Gastrocnemius medialis (tissue), 4 donors: ENCODE measurements at places on chromosomes 5 and 9.

DNA sequence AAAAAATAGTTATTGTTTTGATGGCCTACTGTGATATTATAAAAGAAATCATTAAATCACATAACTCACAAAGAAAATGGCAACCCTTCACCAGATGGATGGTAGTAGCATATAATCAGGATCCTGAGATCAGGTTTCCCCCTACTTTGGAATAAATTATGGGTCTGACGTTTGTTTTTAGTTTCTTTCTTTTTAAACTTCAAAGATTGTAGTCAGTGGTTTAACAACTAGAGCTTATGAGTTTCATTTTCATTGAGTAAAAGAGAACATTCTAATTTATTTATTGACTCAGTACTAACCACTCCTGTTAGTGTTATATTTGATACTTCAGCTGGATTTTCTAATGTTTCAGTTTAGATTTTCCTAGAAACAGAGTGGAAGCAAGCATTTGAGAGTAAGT, 218.0 kb upstream of the PCSK5 start:
- no peak for DNase-seq

GRCh38 chr5:32143617-32144377, 30.3 kb downstream of the GOLPH3 start:
- no peak for DNase-seq

DNA sequence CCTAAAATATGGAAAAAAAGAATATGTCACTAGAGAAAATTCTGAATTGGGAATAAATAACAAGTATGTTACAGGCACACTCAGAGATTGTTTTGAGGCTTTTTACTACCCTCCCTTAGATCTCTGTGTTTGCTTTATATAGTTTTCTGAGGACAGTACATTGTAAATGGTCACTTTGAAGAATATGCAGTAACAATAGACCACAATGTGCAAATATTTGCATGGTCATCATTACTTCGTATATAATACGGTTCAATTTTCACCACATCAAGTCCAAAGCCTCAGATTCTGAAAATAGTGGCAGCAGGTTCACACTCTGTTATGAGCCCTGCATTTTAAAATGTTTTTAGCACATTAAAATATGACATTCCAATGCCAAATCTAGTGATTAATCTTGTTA, 238.6 kb downstream of the ADAMTS6 start:
- DNase-seq, result no peak

DNA sequence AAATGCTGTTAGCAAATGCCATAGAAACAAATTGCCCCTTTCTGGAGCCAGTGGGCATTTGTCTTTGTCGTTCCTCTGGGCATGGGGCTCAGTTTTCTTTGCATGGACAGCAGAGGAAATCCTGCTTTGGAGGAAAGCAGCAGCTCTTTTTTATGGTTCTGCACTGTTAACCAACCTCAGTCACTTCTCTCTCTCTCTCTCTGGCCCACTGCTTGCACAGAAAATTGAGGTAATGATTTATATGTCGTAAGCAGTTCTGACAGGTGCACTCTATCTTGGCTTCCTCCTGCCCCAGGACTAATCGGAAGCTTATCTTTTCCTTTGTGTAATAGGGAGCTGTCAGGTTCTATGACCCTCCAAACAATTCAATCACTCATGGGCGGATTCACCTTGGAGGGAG, 159.6 kb upstream of the GPR151 start:
- DNase-seq, result no peak

GRCh38 chr9:79799691-79800335, 228.0 kb downstream of the TLE4 start:
- DNase-seq, result no peak

GRCh38 chr9:13823026-13823425, 490.9 kb downstream of the NFIB start:
- DNase-seq, result no peak

- peak; percentile 40 for DNase-seq
These were observed 32.0 kb downstream of the ANKRD55 start for GRCh38 chr5:56200971-56201666.

- no peak for DNase-seq
These were observed 116.7 kb upstream of the SLIT3 start for GRCh38 chr5:169417676-169418075.

- DNase-seq, result no peak
These were observed 21.5 kb downstream of the SECISBP2 start for GRCh38 chr9:89339807-89340206.

GRCh38 chr9:115038178-115038577, 79.8 kb downstream of the TNC start:
- no peak for DNase-seq

DNA sequence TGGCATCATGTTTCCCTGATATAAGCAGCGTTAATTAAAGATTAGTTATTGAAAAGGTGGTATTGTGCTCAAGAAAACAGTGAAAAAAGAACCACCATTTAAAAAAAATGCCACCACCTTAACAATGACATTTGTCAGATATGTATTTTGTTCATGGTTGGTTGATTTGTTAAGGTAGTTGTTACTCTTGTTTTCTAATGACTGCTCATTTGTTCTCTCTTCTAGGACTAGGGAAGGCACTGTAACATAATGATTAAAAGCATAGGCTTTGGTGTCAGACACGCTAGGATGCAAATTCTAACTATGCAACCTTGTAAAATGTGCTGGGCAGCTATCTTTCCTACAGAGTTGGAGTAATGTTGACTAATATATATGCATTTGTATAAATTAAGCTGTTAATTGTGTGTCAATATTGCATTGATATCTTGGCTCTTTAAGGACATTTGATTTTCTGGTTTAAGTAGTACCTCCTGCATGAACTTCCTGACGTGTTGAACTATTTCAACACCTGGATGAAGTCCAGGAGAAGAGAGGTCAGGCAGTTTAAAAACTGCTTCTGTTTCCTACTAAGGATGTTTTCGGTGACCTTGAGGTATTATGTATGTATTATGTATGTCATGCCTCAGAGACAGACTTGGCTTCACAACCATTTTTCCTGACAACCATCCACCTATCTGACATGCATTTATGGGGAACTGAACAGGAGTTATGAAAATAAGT, 77.8 kb downstream of the MUSK start:
- no peak for DNase-seq

DNA sequence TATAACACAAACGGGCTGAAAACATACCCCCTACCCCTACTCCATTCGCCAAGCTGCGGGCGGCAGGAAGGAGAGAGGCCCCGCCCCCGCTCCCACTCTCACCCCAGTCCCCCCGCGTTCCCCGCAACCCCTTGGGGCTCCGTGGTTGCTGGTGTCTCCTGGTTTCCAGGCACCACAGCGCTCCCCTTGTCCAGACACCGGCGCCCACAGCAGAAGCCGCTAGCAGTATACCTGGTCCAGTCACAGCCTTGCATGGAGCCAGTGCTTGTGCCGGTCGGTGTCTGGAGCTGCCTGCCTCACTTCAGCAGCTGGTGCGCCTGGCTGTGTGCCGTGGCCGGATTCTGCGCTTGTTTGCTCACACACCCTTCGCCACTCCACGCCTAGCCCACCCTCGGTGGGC, 240.5 kb upstream of the DAB2 start:
- no peak for DNase-seq

GRCh38 chr5:102959055-102959454, 160.9 kb downstream of the GIN1 start:
- no peak for DNase-seq

- DNase-seq, result no peak
These were observed 529.2 kb downstream of the ANXA1 start for GRCh38 chr9:73680831-73681230.

- DNase-seq, result no peak
These were observed 14.7 kb upstream of the LCP2 start for GRCh38 chr5:170312301-170312595.

- DNase-seq, result no peak
These were observed 158.9 kb downstream of the SEMA5A start for GRCh38 chr5:9386945-9387344.

DNA sequence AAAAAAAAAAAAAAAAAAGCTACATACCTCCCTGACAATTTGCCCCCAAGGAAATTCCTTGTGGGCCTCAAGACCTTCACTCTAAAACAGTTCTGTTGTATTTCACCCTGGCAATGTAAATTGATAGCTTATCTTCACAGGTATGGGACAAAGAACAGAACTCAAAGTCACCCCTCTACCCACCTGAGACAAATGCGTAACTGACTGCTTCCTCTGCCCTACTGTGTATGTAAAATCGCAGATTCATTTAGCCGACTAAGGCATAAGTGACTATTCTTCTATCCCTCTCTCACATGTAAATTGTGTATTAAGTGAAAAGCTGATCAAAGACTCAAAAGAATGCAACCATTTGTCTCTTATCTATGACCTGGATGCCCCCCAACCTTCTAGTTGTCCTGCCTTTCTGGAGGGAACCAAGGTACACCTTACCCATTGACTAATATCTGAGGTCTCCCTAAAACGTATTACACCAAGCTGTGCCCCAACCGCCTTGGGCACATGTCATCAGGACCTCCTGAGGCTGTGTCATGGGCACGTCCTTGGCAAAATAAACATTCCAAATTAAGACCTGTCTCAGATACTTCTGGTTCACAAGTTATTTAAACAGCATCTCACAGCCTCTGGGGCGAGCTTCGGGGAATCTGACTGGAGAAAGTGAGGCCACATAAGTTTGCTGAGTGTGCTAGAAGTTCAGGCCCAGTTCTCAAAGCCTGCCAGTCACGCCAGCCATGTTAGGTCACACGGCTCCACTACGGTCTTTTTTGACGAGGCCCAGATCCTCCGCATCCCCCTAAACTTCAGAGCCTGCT, 954 bp downstream of the TBCA start:
- DNase-seq, result no peak

- peak; percentile 28 for DNase-seq
These were observed 1.0 kb upstream of the MCC start for GRCh38 chr5:113489299-113489698.

- DNase-seq, result peak; percentile 39
These were observed 564 bp downstream of the SLC25A25 start for GRCh38 chr9:128068386-128069205.

DNA sequence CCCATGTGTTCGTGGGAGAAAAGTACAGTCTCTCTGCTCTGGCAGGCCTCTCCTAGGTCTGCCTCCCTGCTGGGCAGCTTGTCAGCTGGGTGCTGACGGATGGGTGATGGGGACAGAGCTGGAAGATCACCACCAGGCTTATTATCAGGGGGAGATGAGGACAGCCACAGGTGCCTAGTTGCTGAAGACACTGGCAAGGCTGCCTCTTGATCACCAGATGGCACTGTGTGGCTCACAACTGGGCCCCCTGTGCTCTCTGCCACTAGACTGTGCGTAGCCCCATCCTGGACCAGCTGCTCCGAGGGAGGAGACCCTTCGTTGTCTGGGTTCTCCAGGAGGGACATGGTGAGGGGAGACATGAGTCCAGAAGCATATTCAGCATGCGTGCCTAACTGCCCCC, 73.0 kb downstream of the KIF24 start:
- DNase-seq, result peak; percentile 83

GRCh38 chr5:141734501-141735229, 52.6 kb upstream of the ARAP3 start:
- no peak for DNase-seq

DNA sequence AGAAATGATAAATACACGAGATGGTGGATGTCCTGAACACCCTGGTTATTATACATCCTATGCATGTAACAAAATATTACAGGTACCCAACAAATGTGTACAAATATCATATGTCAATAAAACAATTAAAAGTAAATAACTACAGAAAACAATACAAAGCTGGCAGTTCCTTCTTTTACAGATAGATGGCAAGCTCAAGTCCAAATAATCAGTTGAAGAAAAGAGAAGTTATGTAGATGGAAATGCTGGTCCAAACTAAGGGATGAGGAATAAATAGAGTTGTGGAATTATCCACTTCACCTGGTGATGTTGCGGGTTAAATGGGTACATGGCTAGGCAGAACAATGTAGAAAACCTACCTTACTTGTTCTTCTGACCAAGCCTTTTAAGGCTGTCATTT, 79.4 kb downstream of the PALM2AKAP2 start:
- no peak for DNase-seq

DNA sequence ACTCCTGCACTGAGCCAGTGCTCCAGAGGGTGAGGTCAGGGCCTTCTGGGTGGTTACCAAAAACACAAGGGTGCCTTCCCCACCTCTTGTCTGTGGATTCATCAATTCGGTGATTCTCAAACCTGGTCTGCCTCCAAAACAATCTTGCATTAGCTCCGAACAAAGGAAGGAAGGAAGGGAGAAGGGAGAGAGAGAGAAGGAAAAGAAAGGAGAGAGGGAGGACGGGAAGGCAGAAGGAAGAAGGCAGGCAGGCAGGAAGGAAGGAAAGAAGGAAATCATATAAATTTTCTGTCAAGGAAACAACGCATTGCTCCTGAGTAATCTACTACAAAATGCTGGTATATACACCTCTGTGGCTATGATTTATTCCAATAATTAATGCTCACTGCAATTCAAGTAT, 39.3 kb downstream of the MYO10 start:
- DNase-seq, result no peak

DNA sequence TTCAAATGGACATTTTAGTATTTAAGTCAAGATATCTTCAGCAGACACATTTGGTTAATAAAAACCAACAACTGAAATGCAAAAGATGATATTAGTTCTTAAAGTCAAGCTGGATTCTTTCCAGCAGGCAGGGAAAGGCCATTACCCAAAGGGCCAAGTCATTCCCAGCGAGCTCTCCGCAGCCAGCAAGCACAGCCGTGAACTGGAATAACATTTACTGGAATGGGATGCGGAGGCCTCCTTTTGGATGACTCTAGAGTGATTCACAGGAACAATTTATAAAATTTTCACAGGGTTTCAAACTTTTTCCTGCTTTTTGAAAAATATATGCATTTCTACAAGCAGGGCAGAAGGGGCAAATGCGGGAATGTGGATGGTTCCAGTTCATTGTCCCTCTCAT, 76.6 kb upstream of the DAB2 start:
- no peak for DNase-seq
